Hematopoietic multipotent progenitor cell (in vitro differentiated cells): ENCODE measurements at places on chromosomes 3 and 15.
A peak's percentile ranks its signal among the peaks of the same experiment; 100 is the strongest.

DNA sequence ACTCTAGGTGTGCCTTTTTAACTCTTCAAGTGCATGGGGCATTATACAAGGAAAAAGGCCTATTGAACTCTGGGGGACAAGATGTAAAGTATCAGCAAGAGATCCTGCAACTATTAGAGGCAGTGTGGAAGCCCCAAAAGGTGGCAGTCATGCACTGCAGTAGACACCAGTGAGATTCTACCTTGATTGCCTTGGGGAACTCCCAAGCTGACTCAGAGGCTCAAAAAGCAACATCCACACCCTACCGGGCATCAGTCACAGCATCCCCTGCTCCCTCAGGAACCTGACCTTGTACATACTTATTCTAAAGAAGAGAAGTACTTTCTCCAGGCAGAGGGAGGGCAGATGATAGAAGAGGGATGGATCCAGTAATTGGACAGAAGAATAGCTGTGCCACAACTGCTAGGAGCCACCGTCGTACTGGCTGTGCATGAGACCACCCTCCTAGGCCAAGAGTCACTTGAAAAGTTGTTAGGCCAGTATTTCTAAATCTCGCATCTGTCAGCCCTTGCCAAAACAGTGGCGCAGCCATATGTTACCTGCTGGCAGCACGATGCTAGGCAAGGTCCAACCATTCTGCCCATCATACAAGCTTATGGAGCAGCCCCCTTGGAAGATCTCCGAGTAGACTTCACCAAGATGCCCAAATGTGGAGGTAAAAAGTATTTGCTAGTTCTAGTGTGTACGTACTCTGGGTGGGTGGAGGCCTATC, 523.1 kb upstream of the FRG2C start:
- DNase-seq = no peak

- DNase-seq = no peak
Observed at GRCh38 chr15:60424006-60424405, 26.2 kb upstream of the ANXA2 start.

GRCh38 chr3:133383175-133383574, 16.7 kb upstream of the BFSP2 start:
- no peak for DNase-seq

DNA sequence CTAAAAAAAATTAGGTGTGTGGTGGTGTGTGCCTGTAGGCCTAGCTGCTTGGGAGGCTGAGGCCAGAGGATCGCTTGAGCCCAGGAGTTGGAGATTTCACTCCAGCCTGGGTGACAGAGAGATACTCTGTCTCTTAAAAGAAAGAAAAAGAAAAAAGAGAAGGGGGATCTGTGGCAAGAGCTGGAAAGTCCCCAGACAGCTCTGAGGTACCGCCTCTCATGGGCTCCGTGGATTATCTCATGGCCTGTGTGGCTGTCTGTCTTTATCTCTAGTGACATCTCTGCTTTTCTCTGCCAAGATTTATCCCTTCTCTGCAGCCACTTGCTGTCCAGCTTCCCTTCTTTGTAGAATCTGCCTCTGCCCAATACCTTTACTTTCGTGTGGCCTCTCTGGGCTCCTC, 5.7 kb downstream of the EXOSC7 start:
- peak; percentile 27 for DNase-seq

DNA sequence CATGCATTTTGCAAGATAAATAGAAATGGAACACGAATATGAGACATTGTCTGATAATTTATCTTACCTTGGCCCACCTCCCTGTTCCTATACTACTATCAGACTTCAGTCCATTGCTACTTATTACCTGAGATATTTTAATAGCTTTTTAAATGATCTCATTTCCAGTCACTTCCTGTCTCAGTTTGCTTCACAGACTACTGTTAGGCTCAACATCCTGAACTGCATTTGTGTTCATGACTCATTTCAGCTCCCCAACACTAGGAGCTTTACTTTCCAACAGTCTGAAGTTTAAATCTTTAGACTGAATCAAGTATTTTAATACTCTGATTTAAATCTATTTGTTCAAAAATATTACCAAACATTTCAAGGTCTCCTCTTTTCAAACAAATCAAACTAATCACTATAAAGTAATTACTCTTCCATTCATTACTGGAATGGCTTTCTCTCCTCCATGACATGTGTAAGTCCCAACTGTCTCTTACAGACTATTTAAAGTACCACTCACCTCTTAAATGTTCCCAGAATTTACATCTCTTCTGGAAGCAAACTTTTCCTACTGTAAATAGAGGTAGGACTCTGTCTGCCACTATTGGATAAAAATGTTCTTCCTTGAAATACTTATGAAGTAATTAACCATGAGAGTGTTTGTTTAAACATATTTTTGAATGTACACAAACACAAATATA, 1277.6 kb downstream of the ZPLD1 start:
- no peak for DNase-seq

GRCh38 chr15:99131441-99132023, 26.7 kb downstream of the SYNM start:
- DNase-seq = no peak

DNA sequence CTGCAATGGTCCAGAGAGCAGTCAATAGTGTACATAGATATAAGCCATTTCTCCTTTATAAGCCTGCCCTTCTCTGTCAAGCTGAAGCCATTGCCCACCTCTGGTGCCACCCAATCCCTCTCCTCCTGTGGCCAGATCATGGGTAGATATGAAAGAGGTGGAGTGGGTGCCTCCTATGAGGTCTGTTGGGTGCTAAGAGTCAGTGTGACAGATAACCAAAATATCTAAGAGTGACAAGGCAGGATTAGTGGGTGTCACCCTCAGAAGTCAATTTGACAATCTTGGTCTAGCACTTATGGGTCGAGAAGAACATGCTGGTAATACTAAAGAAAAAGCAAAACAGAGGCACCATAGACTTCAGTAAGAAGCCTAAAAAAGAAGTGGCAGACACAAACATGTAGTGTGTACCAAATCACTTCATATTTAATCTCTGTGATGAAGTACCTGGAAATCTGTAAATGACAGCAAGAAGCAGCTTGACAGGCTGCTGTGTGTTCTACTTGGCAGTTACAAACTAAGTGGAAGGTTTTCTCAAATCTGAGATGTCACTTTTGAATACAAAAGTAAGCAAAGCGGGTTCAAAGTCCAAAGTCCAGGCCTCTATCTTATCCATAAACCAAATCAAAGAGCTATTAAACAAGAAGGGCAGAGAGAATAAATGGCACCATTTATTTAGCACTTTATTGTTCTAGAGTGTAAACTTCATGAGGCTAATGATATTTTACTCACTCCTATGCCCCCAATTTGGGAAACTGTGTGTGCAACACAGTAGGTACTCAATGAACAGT, 118.9 kb upstream of the EOMES start:
- DNase-seq = no peak

DNA sequence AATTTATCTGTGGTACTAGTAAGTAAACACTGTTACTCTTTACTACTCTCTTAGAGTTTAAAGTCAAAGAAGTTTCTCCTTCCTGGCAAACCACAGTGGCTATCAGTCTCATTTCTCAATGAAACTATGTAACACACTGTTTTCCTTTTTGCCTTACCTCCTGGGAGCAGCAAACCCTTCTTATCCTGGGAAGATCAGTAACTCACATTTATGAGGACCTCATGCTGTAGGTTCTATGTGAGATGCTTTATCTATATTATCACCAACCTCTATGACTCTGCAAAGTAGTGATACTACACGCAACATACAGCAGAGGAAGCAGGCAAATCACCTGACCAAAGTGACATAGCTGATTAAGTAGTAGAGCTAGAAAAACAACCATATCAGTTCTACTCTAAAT, 35.3 kb downstream of the PBRM1 start:
- DNase-seq = peak; percentile 51

DNA sequence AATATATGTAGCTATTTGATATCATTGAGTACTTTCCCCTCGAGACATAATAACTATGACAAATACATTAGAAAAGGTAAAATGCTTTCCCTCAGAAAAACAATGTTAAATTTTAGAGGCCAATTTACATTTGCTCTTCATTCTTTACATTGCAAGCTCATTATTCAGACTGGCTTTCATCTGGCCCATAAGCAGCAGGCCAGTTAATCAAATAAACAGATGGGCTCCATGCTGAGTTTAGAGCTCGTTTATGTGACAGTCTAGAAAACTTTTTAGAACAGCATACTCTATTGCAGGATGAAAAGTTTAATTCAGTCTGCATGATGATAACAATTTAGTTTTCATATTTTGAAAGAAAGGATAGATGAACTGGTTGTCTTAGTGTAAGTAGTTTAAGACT, 150.6 kb downstream of the DUT start:
- no peak for DNase-seq
